ENCODE measurements at places on chromosomes 12 and 14.

DNA sequence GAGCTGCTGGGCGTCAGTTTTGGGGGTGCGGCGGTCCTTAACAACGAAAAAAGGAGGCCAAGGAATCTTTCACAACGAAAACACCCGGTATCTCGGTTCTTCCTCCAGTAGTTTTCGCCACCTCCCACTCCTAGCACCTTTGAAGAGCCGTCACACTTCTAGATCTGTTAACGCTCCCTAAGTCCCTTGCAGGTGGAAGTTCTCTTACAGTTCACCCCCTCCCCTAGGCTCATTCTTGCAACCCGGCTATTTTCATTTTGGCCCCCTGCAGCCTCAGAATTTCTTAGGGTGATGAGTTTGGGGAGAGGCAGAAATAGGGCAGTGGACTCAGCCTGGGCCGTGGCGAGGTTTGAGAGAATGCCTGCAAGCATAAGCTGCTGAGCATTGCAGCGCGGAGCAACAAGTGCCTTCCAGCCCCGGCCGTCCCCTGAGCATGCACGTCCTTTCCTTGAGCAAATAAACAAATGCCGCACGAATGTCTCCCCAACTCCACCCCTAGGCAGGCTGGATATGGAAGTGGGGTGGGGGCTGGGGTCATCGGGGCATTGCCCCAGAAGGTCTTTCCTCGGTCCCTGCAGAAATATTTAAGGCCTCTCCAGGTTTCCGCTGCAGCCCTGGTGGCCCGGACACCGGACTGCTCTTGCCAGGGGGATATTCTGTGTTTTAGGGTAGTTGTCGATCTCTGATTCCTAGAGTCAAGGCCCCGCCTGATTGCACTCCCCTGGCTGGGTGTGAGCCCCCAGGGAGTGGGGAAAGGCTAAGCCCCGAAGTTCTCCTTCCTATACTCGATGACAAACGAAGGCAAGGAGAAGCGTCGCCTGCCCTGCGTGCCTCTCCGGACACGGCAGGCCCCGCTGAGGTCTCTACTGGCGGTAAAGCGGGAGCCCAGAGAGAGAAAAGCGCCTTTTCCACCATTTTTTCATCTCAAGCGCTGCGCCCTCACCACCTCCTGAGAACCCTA, 1.6 kb downstream of the RFX4 start:
- DNase-seq, result no peak

DNA sequence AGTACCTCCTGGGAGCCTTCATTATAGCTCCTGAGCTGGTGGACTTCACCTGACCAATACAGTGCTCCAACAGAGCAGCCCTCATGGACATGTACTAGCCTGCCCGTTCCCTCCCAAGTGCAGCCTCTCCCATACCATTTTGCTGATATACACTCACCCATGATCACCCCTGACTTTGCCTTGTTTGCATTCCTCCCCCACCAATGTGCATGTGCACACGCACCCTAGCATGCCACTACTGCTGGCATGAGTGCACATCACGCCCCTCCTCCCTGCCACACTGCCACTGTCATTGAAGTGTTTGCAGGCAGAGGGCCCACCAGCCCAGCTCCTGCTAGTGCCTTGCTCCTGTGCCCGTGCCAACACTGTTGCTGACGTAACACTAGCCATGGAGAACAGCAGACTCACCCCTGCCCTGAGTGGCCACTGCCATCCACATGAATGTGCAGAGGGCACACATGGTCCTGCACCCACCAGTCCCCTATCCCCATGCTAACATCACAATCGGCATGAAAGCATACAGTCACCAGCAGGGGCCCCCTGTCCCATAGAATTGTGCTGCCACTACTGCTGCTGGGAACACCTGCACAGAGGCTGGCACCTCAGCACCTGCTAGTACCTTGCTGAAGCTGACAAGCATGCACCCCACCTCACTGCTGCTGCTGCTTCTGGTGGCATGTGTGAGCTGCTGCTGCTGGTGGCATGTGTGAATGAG, 110.3 kb downstream of the SINHCAF start:
- no peak for DNase-seq

DNA sequence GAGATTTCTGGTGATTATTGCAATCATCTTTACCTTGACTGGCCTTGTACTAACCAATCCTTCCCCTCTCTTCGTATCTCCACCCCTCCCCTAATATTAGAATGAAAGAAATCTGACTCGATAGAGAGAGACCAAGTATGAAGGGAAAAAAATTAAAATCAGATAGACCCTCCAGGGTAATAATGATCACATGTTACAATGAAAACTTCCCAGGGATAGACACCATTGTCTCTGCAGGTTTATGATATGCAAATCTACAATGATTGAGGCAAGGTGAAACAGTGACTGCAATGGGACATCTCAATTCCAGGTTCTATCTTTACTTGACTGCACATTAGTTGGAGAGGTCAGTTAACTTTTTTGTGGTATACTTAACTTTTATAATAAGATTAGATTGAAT, 1.5 kb upstream of the NFKBIA start:
- DNase-seq, result no peak

DNA sequence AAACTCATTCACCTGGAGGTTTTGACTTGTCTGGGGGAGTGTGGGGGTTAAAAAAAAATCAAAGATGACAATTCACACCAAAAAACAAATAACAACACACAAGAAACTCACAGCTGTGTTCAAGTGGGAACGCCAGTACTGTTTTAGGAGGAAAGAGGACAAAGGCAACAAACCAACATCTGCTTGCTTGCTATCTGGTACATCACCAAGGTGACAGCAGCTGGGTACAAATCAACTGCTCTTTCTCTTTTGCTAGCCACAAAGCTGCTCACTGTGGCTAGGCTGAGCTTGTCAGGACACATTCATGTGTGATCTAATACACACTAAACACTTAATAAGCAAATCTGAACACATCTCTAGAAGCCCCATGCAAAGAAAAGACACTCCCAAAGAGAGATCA, 128.0 kb upstream of the RAP1B start:
- DNase-seq, result no peak

DNA sequence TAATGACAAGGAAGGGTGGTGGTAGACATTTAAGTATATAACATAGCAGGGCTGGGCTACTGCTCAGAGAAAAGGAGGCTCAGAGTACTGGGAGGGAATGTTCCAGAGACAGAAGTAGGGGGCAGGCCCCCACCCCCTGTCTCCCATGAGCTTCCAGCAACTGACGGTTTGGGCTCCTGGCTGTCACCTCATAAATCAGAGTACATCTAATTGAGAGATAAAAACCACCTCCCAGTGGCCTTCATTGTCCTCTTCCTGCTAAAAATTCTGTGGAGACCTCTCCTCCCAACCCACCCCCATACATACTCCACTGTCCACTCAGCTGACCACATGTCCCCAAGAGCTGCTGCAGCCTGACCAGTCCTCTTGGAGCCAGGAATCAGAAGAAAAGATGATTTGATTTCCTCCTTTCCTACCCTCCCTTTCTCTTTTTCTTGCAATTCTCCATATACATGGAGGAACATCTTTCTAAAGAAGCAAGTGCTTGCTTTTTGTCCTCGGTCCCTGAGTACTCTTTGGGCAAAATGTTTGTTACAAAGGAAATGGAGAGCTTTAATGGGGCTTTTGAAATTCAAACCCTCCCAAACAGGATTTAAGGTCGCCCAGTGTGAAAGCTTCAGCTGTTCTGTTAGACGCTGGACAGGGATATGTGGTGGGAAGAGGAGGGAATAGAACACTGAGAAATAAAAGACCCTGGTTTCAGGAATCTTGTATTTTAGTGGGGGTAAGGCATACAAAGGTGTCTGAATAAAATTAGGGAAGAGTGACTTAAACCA, 16.4 kb upstream of the KCNA5 start:
- DNase-seq, result no peak

- peak; percentile 59 for DNase-seq
Observed at GRCh38 chr12:15220915-15221885, at the start of gene RERG. Gene RERG, minus strand, starts transcription at chr12:15221417. Its CDS starts 3,928 bp downstream, at chr12:15217489.

GRCh38 chr12:77167801-77168200, 102.4 kb upstream of the E2F7 start:
- DNase-seq, result no peak

- peak; percentile 100 for DNase-seq
Observed at GRCh38 chr12:22275843-22276242, 58.7 kb downstream of the ST8SIA1 start.

GRCh38 chr14:92924247-92924646, 1.3 kb downstream of the CHGA start:
- no peak for DNase-seq

GRCh38 chr14:71321574-71322315, 414.5 kb downstream of the PCNX1 start:
- peak; percentile 65 for DNase-seq

DNA sequence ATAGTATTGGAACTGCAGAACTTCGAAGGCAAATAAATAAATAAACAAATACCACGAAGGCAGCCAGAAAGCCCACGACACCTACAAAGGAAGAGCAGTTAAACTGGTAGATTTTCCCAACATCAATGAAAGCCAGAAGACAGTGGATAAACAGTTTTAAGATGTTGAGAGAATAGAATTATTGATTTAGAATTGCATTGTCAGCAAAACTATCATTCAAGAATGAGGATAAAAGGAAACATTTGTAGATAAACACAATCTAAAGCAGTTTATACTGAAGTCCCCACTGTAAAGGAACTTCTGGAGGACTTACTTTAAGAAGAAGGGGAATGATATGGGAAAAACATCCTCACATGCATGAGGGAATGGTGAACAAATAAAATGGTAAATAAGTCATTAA, 29.5 kb downstream of the CACNA2D4 start:
- no peak for DNase-seq

DNA sequence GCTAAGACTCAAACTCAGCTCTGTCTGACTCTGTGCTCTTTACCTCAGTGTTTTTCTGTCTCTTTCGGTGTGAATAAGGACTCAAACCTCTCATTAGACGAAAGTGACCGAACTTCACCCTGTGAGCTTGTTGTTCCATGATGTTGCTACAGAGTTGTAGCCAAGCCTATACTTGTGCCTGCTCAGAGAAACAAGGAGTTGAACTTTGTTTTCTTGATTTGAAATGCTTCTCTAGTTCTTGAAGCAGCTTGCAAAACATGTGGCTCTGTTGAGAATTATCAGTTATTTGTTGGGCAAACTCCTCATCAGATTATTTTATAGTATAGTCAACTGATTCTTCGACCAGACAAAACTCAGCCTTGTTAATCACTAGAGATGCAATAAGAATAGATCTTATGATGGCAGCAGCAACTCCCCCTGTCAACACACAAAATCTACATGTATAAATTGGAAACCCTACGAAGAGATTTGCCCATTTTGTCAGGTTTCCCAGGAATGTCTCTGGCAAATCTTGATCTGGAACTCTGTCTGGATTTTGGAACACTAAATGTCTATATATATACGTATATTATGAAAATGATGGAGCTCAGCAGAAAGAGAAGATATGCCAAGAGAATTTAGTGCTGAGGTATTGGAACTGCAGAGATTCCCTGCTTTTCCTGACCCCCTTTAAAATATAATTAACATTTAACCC, 146.8 kb downstream of the TTLL5 start:
- no peak for DNase-seq

DNA sequence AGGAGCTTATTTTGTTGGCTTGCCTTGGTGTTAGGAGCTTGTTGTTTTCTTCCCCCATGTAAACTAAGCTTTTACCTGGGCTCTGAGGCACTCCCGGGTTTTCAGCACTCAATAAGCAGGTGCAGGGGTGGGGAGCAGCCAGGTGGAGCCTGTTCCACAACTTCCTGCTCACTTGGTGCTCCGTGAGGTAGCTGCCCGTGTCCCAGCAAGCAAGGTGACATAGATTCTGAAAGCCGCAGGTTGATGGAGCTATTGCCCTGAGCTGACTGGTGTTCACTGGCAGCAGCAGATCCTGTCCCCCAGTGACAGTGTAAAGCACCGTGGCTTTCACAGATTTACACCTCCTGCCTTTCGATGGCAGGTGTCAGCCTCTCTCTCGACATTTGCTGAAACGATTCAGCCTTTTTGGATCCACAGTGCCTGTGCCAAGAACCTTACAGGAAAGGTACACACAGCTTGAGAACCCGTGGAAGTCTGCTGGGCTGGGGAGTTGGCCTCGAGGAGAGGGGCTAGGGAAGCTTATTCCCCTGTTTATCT, 295.7 kb upstream of the FKBP4 start:
- DNase-seq, result no peak

- no peak for DNase-seq
Observed at GRCh38 chr12:27552886-27553560, 29.0 kb downstream of the PPFIBP1 start.

- DNase-seq, result no peak
Observed at GRCh38 chr12:41944216-41944615, 200.5 kb downstream of the GXYLT1 start.

DNA sequence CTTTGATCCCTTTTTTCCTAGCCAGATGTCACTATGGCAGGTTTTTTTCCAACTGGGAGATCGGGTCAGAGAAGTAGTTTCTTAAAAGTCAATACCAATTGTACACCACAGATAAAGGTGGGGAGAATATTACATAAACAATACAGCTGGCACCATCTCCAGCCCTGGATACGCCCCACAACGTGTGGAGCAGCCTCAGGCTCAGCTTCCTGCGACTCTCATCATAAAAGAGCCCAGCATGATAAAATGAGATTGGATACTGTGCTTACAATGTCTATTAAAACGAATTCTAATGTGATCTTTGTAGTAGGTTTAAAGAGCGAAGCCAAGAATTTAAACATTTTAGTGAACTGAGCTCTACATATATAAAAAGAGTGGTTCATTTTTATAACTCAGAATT, 21.5 kb downstream of the EFCAB11 start:
- DNase-seq, result no peak

DNA sequence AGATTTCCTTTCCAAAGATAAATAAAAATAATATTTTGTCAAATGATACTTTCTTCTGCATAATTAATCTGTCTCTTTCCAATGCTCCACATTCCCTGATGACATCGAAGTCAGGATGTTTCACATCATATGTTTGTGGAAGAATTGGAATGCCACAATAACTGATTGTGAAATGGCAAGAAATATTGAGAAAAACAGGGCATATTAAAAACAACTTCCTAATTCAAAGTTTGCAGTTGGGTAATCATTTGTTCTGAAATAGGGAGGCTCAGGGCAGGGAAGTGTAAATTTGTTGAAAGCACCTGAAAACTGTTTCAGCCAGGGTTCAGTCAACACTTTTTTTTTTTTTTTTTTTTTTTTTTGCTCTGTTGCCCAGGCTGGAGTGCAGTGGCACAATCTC, 50.7 kb downstream of the BCAT1 start:
- no peak for DNase-seq

GRCh38 chr14:76456200-76456599, 80.3 kb downstream of the ESRRB start:
- DNase-seq, result no peak

DNA sequence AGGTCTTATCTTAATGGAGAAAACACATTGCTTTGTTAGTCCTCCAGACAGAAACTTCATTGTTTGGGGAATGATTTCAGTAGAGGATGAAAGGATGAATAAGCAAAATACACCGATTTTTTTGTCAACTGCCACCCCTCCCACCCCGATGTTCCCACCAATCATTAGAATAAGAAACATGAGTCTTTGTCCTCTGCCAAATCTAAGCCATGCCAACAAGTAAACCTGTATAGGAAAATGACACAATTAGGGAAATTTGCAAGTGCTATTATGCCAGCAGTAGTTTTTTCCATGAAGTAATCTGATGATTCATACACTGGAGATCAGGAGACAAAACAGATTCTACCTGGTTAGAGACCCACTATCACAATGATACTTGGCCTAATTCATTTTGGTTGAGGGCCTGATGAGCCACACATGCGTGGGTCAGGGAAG, 35.9 kb downstream of the FLRT2 start:
- DNase-seq, result peak; percentile 63

- DNase-seq, result no peak
Observed at GRCh38 chr12:13691598-13691997, 289.8 kb downstream of the GRIN2B start.

Data from NCI-H226 (cell line).